ENCODE measurements at places on chromosomes 6 and 20.
A peak's percentile ranks its signal among the peaks of the same experiment; 100 is the strongest.

- peak; percentile 72 for DNase-seq
Measured at GRCh38 chr6:36594816-36595643, 868 bp downstream of the SRSF3 start.

DNA sequence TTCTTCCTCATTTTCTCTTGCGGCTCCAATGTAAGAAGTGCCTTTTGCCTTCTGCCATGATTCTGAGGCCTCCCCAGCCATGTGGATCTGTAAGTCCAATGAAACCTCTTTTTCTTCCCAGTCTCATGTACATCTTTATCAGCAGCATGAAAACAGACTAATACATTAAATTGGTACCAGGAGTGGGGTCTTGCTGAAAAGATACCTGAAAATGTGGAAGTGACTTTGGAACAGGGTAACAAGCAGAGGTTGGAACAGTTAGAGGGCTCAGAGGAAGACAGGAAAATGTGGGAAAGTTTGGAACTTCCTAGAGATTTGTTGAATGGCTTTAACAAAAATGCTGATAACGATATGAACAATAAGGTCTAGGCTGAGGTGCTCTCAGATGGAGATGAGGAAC lies 316.7 kb upstream of the HS3ST5 start:
- DNase-seq, result no peak

- peak; percentile 17 for DNase-seq
Measured at GRCh38 chr20:58852543-58853271, at the start of gene GNAS. TSS of gene GNAS (plus strand) at chr20:58852716.

- DNase-seq, result peak; percentile 54
Measured at GRCh38 chr6:39330476-39330875, 8.0 kb upstream of the KCNK16 start.

GRCh38 chr6:157229713-157230112 lies 93.6 kb downstream of the TMEM242 start:
- no peak for DNase-seq

GRCh38 chr6:152836523-152836922 lies 85.9 kb downstream of the VIP start:
- DNase-seq, result no peak

- DNase-seq, result no peak
Measured at GRCh38 chr20:34122274-34122980, 10.4 kb upstream of the EIF2S2 start.

GRCh38 chr6:39896701-39897100 lies 37.6 kb downstream of the MOCS1 start:
- no peak for DNase-seq

DNA sequence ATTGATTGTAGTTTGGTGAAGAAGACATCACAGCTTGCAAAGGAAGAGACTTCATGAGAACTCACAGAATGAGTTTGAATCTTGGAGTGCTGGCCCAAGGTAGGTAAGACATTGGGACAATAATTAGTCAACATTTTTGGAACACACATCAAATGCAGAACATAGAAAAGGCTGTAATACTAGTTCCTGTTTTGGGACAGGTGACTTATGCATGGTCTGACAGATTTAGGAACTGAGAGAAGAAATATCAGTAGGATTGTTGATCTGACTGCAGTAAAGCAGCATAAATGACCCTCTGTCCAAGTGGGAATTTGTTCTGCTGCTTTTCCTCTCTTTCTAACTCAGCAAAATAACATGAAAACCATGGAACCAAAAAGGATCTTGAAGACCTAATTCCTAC lies 102.3 kb upstream of the MAP3K7 start:
- DNase-seq, result no peak

DNA sequence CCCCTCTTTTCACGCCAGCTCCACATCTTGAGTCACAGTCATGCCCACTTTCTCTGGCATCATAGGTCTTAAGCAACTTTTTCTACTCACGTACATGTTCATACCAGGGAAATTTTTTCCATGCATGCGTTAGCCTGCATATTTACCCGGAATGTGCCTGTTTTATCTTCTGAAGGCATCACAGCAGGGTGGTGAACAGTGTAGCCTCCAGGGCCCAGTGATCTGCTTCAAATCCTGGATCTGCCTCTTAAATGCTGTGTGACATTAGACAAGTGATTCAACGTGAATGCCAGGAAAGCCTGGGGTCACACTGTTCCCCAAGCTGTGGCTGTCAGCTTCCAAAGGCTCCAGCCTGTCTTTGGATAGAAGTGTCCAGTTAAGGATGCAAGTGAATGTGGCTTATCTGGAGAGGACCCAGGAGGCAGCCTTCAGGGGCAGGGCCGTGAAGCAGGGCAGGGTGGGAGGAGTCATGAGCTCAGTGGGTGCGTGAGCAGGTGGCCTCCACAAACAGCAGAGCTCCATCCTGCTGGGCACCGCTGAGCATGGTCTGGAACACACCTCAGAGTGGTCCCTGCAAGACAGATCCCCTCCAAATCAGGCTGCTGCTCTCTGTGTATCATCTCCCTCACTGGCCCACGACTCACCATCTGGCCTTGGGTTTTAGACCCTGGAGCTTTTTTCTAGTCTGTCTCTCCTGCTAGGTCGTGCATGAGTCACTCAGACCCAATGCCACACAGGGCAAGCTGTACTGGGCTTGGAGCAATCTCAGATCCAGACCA lies 30.4 kb upstream of the CD93 start:
- no peak for DNase-seq

GRCh38 chr6:11121851-11122250 lies 10.3 kb upstream of the ERVFRD-1 start:
- DNase-seq, result peak; percentile 55

- DNase-seq, result no peak
Measured at GRCh38 chr6:158625881-158626305, 18.6 kb downstream of the DYNLT1 start.

DNA sequence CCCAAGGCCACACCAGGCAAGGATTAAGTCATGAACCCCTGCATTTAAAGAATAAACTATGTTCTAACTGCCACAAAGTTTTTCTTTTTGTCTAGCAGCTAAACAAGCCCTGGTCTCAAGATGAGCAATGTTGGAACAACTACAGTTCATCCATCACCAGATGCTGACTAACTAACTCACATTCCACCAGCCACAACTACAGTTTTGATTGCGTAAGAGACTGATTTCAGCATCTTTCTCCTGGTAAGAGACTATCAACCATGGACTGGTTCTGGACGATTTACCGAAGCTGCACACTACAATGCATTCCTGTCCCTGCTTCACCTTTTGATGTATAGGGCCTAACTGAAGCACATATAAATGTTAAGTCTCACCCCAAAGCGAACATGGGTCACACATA lies 43.0 kb downstream of the F13A1 start:
- no peak for DNase-seq

- DNase-seq, result no peak
Measured at GRCh38 chr6:111409430-111409829, 73.6 kb downstream of the REV3L start.

DNA sequence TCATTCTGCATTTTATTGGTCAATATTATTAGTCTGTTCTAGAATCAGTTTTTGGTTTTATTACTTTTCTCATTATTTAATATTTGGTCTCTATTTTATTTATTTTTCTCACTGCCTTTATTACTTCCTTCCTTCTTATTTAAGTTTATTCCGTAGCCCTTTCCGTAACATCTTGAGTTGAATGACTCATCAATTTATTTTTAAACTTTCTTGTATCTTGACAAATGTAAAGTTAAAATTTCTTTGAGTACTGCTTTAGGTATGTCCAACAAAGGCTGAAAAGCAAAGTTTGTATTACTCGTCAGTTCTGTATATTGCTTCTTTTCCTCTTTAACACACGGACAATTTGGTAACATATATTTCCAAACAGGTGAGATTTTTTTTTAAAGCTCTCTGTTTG lies 192.0 kb downstream of the CD109 start:
- no peak for DNase-seq

- DNase-seq, result no peak
Measured at GRCh38 chr6:113464960-113465359, 392.2 kb upstream of the MARCKS start.

DNA sequence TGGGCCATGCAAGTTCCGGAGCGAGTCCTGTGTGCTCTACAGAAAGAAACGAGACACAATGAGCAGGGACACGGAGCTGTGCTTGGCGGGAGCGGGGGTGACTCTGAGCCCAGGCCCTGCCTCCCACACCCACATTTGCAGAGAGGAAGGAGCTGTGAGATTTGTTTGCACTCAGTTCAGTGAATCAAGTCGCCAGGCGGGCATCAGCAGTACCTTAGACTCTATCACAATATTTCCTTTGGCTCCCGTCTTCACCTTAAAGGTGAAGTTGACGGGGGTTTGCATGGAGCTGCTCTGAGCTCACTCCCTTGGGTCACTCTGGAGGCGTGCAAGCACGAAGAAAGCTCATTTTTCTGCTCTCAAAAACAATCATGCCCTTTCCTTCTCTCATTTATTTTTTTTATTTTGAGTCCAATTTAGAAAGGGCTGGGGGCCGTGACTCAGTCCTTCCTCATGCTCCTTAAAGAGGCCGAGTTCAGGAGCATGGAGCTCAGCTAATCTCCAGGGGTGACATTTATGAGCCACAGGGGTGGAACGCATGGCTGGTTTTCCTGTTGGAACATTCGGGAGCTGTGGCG lies 188.2 kb downstream of the NFATC2 start:
- no peak for DNase-seq

DNA sequence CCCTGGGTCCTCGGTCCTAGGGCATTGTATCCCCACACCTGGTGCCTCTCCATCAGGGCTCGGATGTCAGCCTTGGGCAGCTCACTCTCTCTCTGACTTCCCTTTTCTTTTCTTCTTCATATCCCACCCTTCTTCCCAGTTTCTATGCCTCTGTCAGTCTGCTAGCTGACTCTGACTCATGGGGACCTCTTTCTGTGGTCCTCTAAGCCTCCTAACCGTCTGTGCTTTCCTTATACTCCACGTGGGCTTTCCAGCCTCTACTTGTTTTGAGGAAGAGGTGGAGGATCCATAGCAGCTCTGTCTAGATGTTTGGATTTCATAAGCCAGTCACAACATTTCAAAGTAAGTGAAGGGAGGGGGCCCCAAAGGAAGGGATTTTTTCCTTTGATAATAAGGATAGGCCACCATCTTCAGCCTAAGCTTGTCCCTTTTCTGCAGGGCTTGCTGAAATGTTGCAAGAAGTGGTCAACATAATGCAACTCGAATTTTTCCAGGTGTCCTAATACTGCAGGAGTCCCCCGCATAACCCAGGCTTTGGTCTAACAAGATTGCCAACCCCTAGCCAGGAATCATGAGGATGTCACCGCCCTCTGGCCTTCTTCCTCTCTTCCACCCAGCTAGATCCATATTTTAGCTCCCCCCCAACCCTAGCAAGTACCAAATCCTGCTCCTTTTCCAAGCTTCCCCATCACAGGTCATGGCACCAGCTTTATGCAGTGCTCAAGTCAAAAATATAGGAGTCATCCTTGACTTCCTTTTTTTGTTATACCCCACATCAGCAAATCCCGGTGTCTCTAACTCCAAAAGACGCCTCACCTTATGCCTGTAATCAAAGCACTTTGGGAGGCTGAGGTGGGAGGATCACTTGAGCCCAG lies 8.7 kb upstream of the PLTP start:
- DNase-seq, result no peak

DNA sequence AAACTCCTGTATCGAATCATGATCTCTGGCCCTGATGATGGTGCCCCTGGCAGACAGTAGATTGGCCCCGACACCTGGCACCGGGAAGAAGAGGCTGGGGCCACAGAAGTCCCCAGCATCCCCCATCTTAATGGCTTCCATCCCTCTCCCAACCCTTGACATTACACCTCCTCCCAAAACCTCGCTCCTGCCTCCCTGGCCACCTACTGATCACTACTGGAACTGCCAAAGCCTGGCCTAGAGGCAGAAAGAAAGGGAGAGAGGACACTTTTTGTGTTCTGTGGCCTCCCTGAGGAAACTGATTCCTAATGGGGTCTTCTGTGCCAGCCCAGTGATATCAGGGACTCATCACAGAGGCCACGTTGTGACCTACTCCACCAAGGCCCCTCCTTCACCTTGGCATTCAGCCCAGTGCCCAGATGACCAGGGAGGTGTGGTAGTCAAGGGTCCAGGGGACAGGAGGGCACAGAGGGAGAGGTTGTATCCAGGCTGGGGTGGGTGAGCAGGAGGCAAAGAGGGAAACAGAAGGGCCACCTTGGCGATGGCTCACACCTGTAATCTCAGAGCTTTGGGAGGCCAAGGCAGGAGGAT lies 6.1 kb downstream of the C20orf173 start:
- DNase-seq, result no peak

- no peak for DNase-seq
Measured at GRCh38 chr6:15551798-15552197, 111.0 kb downstream of the DTNBP1 start.

DNA sequence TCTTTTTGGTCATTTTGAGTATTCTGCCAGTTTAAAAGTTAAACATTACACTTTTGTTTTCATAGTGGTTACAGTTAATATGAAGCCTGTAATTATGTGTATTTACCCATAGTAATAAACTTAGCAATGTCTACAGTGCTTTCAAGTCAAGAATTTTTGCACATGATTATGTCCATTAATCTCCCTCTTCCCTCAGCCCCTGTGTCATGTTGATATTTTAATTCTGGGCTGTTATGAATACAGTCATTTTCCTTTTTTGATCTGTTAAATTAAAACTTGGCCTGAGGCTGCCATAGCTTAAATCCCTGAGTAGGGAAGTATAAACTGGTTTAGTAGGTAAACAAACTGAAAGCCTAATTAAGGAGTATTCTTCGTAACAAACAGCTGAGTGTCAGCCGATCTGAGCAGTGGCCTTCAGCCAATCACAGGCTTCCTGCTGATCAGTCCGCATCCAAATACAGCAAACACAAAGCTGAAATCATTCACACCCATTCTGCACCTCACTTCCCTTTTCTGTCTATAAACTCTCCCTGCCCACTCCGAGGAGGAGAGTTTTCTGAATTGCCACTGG lies 9.5 kb upstream of the SFT2D1 start:
- DNase-seq, result peak; percentile 79

GRCh38 chr20:9103955-9104354 lies 35.1 kb downstream of the PLCB4 start:
- DNase-seq, result no peak

- DNase-seq, result no peak
Measured at GRCh38 chr6:26594131-26594498, 2.6 kb upstream of the ABT1 start.

GRCh38 chr20:24534282-24534681 lies 64.9 kb downstream of the SYNDIG1 start:
- DNase-seq, result no peak

- DNase-seq, result no peak
Measured at GRCh38 chr20:19067986-19068385, 144.5 kb upstream of the SLC24A3 start.

DNA sequence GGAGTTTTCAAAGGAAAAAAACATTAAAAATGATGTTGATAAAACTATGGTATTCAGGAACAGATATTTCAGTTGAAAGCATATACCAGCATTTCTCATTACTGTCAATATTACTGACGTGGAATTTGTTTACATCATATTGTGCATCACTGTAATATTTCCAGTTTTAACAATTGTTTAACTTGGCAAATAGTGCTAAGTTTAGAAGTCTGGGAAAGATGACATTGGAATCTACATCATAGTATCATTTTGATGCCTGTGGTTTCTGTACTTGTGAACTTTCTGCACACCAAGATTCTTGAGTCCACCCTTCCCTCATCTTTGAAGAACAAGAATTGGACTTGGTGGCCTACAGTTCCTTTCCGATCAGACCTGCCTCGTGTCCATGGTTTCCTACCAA lies 98.1 kb downstream of the RALGAPA2 start:
- no peak for DNase-seq
